Left forelimb (tissue), 1 donor: ENCODE measurements at places on chromosomes 16 and 17.

- no peak for DNase-seq
Observed at GRCh38 chr16:46586011-46586577, 35.1 kb downstream of the SHCBP1 start.

GRCh38 chr17:79916991-79917901 is 78.0 kb upstream of the CBX4 start:
- DNase-seq = no peak

DNA sequence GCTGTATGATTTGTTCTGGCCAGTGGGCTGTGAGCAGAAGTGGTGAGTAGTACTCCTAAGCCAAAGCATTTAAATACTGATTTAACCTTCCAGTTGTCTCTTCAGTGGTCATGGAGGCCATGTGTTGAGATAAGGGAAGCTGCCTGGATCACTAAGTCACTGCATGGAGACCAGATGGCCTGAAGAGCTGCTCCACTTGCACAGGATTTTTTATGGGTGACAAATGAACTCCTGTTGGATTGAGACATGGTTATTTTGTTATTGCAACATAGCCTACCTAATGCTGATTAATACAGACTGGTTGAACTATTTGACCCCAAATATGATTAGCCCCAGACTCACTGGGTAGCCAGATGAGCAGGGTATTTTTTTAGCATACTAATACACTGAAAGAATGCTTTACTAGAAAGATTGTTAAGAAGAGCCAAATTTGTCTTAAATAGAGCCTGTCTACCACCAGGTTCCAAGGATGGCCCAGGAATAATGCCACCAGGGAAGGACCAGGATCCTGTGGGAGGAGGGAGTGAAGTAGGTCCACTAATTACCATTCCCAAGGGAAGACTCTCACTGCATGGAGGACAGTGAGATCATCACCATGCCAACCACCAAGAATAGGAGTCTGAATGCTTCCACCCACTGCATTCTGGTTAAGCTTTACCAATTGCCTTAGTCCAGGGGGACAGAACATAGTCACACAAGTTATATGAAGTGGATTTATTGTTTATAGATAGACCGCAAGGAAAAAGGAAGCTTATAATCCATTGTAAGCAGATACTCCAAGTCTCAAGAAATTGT is 187.4 kb upstream of the IRX6 start:
- no peak for DNase-seq

GRCh38 chr16:16778332-16778731 is 399.4 kb downstream of the NPIPA7 start:
- no peak for DNase-seq

GRCh38 chr17:52143542-52143941 is 15.0 kb downstream of the CA10 start:
- no peak for DNase-seq

GRCh38 chr17:46758614-46759013 is 59.9 kb downstream of the WNT3 start:
- no peak for DNase-seq

DNA sequence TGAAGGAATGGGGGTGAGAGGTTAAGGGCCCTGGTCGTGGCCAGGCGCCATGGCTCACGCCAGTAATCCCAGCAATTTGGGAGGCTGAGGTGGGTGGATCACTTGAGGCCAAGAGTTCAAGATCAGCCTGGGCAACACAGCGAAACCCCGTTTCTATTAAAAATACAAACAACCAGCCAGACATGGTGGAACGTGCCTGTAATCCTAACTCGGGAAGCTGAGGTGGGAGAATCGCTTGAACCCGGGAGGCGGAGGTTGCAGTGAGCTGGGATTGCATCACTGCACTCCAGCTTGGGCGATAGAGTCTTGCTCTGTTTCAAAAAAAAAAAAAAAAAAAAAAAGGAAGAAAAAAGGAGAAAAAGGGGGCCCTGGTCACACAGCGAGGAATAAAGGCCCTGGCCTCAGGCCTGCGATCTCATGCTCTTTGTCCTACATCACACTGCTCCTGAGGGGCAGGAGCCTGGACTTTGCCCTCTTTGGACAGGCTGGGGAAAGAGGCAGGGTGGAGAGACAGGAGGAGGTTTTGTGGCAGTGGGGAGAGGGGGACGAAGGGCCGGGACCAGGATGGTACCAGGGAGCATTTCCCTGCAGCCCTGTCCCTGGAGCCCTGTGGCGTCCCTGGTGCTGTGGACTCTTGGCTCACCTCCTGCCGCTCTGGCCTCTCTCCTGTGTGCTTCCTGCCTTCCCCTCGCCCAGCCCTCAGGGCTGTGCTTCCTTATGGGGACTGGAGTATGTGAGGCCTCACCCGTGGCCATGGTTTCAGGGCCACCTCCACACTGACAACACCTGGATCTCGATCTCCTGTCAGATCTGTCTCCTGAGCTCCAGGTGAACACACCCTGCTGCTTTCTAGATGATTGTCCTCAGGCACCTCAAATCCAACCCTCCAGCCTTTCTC is 19.7 kb upstream of the SLC25A19 start:
- DNase-seq = no peak

GRCh38 chr16:49854796-49855203 is 1.1 kb downstream of the ZNF423 start:
- DNase-seq = no peak
